Kidney epithelial cell (primary cell): ENCODE measurements at places on chromosomes 2 and 18.

- DNase-seq, result no peak
Observed at GRCh38 chr2:133942398-133942797, 311.5 kb upstream of the MGAT5 start.

GRCh38 chr2:19312949-19313348 lies 45.5 kb downstream of the OSR1 start:
- no peak for DNase-seq

- no peak for DNase-seq
Observed at GRCh38 chr2:69436596-69436937, 668 bp downstream of the NFU1 start.

DNA sequence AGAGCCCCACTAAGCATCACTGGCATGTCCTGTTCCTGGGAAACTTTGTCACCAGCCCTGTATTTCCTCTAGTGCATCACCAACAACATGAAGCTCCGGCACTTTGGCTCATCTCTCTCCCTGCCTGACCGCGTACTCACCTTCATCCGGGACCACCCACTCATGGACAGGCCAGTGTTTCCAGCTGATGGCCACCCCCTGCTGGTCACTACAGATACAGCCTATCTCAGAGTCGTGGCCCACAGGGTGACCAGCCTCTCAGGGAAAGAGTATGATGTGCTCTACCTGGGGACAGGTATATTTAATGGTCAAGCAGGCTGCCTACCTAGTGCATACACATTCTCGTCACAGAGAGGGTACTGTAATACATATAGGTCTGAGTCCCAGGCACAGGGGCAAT lies 21.0 kb downstream of the SEMA4F start:
- no peak for DNase-seq

DNA sequence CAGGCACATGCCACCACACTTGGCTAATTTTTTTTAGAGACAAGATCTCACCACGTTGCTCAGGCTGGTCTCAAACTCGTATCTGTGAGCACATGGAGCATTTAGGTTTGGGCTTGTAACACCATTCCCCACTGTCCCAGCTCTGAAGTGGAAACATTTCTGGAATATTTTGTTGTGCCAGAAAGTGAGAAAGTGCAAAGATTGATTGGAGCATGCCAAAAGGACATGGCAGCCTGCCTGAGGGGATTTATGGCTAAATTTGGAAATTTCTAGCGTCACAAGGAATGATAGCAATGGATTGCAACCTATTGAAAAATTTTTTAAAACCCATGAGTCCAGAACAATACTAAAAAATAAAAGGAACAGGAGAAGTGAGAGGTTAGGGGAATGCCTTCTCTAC lies 136.8 kb downstream of the ESCO1 start:
- DNase-seq, result no peak

DNA sequence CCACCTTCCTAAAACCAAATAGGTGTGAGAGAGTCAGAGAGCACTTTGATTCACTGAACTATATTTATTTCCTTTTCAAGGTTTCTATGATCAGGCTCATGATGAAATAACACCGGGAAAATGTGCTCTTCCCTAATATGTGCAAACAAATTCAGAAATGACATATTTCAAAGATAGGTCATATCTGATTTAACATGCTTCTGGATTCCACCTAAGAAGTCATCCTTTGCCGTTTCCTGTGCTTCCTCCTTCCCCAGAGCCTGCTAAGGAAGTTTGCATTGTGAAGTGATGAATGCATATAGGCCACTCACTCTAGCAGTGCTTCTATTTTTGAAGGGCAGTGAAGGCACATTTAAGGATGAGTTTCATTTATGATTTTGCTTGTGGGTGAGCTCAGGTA lies 327.6 kb downstream of the TDRD15 start:
- no peak for DNase-seq

DNA sequence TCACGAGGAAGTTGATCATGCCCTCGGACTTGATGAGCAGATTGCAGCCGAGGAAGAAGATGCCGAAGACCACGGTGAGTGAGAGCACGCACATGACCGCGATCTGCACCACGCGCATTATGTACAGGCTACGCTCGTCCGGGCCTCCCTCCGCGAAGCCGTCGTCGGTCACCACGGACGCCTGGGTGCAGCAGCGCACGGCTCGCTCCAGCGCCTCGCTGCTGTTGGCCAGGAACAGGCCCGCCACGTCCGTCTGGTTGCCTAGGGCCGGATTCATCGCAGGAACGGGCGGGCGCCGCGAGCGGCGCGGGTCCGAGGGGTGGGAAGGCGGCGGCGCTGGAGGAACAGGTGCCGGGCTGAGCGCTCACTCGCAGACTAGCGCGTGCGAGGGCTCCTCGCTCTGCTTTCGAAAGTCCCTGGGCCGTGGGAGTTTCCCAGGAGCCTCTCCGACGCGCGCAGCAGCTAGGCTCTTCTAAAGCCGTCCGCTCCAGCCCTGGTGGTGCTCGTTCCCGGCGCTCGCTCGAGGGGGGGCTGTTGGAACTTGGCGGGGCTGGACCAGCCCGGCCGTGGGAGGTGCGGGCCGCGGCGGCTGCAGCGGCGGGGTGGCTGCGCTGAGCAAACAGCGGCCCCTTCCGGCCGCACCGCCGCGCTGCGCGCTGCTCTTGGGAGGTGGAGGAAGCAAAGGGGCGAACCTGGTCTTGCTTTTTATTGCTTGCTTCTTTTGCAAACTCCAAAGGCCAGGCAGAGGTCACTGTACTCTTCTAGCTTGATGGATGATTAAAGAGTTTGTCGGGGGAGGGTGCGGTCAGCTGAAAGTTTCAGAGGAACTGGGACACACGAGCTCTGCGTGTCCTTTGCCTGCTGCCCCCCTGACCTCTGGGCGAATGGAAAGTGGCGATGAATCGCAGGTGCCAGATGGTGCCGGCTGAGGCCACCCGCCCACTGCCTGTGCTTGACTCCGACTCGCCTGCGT lies at the start of gene RPRM:
RPRM (minus strand) TSS at position 474 of the 973 bp plus-strand sequence; CDS start at position 277, 197 bp downstream.
- peak; percentile 19 for DNase-seq

GRCh38 chr2:134919341-134920210 lies 954 bp downstream of the CCNT2 start:
- DNase-seq, result no peak

GRCh38 chr2:25808006-25808383 lies 70.3 kb downstream of the ASXL2 start:
- DNase-seq, result no peak

- no peak for DNase-seq
Observed at GRCh38 chr2:65363879-65364666, 68.3 kb downstream of the SPRED2 start.

DNA sequence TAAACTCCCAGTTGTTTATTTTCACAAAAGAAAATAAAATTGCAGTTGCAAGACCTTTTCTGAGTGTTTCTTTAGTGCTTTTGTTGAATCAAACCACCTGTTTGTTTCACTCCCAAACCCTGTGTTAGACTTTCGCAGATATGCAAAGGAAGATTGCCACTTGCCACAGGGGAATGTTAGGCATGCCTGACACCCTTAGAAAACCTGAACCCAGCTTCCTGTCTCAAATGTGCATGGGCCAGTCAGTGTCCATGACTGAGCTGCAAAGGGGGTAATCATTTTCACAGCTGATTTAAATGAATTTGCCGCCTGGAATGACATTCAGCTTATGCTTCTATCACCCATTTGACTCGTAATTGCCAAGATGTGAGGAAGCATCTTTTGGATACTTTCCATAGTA lies 17.5 kb downstream of the TGOLN2 start:
- DNase-seq, result no peak

DNA sequence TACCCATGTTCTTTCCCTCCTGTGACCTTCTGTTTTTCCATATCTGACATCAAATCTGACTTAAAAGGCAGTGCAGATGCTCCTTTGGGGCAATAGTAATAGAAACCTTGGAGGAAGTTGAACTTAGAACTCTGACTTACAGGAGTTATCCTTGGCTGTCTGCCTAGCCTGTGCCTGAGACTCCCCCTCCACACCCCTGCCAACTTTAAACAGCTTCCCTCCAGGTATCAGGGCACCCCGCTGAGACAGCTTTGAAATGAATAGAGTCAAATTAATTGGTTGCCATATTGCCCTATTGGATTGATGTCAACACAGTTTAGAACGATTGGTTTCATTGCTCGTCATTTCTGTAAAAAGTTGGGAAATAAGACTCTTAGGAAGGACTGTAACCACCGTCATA lies 322.0 kb downstream of the PRKCE start:
- no peak for DNase-seq

DNA sequence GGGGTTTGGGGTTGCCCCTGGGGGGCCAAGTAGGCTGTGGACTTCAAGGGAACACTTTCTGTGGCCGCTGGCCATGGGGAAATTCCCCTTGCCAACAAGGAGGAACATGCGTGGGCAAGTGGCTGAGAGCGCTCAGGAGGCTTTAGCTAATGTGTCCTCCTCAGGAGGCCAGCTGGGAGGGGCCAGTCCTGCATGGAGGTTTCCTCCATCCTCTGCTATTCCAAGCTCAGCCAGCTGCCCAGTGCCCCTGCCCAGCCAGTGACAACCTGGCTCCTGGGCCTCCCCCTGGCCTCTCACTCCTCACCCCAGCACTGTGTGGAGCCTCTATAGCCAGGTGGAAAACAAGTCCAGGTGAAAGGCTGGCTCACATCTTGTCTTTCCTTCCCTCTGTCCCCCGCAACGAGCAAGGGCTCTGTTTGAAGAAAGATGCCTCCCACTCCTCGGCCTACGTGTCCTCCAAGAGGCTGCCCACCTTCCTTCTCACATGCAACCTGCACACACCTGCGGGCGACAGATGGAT lies 64.4 kb upstream of the DAPL1 start:
- no peak for DNase-seq

- DNase-seq, result peak; percentile 1
Observed at GRCh38 chr2:145874466-145874865, 1354.5 kb upstream of the ZEB2 start.

DNA sequence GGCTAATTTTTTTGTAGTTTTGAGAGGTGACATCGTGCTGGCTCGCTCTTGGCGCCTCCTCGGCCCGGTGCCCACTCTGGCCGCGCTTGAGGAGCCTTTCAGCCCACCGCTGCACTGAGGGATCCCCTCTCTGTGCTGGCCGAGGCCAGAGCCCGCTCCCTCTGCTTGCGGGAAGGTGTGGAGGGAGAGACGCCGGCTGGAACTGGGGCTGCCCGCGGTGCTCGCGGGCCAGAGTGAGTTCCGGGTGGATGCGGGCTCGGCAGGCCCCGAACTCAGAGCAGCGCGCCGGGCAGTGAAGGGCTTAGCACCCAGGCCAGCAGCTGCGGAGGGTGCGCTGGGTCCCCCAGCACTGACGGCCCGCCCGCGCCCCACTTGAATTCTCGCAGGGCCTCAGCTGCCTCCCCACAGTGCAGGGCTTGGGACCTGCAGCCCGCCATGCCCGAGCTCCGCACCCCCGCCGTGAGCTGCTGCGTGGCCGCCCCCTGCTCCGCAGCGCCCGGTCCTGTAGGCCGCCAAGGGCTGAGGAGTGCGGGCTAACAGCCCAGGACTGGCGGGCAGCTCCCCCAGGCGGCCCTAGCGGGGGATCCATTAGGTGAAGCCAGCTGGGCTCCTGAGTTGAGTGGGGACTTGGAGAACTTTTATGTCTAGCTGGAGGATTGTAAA lies 113.2 kb upstream of the ZSWIM2 start:
- no peak for DNase-seq

DNA sequence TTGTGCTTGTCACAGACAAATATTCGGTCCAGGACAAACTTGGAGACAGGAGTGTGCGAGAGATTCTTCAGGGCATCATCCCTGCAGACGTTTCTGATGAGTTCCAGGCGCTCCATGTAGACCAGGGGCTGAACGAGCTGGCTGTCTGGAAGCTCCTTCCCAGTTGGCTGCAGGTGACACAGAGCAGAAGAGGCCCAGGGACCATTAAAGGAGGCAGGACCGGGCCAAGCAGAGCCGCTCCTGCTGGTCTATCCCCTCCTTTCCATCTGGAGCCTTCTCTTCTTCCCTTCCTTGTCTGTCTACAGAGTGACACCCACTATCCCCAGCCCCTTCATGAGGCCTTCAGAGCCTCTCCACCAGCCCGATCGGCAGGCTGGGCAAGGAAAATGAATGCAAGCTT lies 19.5 kb downstream of the CHST10 start:
- DNase-seq, result no peak

- DNase-seq, result no peak
Observed at GRCh38 chr18:45381282-45381681, 234.0 kb upstream of the SLC14A2 start.

DNA sequence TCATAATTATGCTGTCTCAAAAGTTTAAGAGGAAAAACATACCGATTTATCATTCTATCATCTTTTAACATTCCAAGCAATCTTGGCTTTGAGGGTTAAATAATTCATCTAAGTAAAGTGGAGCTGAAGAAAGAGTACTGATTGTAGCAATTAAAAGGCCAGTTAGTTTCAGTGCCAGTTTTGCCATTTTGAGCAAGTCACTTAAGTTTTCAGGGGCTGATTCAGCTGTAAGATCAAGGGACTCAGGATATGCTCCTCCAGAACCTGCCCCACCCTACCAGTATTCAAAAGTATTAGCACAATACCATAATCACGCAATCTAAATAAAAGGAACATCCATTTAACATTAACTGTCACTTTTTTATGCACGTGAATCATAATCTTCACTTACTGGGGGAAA lies 1.9 kb downstream of the SS18 start:
- DNase-seq, result no peak

DNA sequence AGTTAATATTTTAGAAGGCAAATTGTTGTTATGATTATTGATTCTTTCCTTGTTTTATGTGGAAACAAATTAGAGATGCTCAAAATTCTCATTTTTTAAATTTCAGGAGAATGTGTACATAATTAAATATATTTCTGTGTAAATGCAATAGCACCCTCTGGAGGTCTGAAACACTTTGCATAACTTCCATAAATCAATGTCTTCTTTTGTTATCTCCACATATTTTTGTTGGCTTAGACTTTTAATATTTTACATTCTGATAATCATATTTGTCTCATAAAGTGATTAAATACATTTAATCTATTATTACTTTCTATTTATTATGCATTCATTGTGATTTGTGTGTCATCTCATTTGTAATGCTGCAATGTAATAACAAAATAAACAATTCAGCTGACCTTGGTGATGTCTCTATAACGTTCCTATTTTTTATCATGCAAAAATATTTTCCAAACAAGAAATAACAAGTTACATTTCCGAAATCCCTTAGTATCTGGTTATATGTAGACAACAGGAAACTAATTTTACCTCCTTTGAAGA lies 201.8 kb upstream of the GALNT5 start:
- DNase-seq, result no peak
